ENCODE measurements at places on chromosomes 3 and 15.

GRCh38 chr3:81760215-81760614 lies 1.2 kb downstream of the GBE1 start:
- no peak for DNase-seq

GRCh38 chr15:59685737-59686297 lies 3.3 kb downstream of the BNIP2 start:
- DNase-seq = no peak

GRCh38 chr3:39065197-39065596 lies 13.4 kb downstream of the WDR48 start:
- DNase-seq = no peak

DNA sequence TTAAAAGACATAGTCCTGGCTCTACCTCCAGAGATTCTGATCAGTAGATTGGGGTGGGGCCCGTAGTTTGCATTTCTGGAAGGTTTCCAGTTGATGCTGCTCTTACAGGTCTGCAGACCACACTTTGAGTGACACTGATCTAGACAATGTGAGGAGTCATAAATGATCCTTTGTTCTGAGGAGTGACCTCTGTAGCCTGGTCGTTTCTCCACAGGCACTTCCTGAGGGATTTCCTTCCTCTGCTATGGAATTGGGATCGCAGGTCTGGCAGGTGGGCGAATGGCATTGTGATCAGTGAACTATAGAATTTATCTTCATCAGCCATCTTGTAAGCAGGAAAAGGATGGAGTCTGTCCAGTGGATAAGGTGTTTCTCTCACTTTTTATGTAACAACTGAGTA lies 5.5 kb downstream of the GFM1 start:
- DNase-seq = no peak

GRCh38 chr3:15804553-15805095 lies 6.8 kb upstream of the ANKRD28 start:
- no peak for DNase-seq

GRCh38 chr3:40793730-40794129 lies 269.0 kb downstream of the ZNF621 start:
- no peak for DNase-seq

GRCh38 chr3:60431599-60431958 lies 819.7 kb downstream of the FHIT start:
- DNase-seq = no peak

DNA sequence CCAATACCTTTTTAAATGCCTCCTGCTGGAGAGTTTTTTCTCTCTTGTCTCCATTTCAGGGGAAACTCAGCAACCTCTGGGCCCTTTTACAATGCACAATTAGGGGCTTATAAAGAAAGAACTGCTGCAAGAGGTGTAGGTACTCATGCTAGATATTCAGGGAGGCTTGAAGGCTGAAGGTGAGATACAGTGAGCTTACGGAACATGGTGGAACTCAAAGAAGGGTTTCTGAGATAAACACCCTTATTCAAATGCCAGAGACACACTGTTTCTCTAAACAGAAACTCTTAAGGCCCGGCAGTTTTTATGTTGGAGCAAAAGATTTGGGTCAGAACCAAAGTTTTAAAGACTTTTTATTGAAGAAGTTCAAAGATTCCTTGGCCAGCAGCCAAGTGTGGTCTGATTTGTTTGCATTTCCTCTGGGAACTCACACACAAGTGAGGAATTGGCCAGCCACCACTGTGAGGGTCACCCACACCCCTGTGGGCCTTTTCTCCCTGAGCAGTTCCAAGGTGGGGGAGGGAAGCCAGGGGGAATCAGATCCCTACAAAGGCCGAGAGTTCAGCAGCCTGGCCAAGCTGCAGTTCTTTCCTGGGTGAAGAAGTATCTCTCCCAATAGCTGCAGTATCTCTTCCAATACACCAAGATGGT lies 47.8 kb downstream of the TNFAIP8L3 start:
- DNase-seq = no peak

- DNase-seq = no peak
Observed at GRCh38 chr3:162632672-162633071, 1136.1 kb downstream of the OTOL1 start.

DNA sequence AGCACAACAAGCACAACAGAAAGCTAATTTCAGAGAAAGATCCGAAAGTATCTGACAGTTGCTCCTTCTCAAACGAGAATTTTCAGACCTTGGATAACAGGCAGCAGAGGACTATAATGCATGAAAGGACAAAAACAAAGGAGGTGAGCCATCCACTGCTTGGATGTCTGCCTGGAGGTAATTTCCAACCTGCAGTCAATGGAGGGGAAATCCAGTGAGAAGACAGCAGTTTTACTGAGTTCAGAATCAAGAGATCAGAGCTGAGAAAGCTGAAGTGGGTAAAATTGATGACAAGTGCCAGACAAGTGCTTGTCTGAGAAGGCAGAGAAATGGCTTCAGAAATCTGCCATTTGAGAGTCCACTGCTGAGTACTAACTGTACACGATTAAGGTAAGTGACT lies 22.1 kb downstream of the UBE3A start:
- DNase-seq = no peak

- DNase-seq = no peak
Observed at GRCh38 chr15:54564166-54564565, 585.9 kb downstream of the UNC13C start.

DNA sequence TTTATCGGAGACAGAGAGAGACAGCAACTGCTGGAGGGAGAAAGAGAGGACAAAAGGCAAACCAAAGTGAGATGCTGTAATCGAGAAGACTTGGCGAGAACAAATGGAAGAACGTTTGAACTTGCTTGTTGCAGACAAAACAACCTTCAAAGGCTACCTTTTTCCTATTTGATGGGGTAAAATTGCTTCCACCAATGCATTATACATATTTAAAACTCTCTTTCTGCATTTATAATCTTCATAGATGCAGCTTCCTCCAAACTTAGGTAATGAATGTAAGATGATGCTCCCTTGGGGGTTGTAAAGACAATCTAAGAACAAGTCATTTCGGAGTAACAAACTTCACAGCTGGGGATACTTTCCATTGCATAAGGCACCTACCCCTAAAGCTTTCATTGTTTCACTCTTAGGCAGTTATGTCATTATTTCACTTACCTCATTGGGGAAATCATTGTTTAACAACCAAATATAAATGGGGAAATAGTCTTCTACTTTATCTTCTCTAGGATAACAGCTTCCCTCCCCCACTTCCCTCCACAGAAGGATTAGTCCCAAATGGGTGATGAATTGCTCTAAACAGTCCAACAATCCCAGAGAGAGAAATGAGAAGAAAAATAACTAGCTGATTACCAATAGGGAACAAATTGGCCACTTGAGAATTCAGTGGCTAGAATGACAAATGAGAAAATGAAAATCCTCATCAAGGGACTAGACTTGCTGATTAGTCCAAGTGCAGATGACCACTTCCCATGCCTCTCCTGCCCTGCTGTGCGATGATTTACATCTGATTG lies 269.8 kb upstream of the ADAMTS9 start:
- DNase-seq = no peak

- DNase-seq = no peak
Observed at GRCh38 chr3:32153414-32154204, 47.2 kb downstream of the GPD1L start.

DNA sequence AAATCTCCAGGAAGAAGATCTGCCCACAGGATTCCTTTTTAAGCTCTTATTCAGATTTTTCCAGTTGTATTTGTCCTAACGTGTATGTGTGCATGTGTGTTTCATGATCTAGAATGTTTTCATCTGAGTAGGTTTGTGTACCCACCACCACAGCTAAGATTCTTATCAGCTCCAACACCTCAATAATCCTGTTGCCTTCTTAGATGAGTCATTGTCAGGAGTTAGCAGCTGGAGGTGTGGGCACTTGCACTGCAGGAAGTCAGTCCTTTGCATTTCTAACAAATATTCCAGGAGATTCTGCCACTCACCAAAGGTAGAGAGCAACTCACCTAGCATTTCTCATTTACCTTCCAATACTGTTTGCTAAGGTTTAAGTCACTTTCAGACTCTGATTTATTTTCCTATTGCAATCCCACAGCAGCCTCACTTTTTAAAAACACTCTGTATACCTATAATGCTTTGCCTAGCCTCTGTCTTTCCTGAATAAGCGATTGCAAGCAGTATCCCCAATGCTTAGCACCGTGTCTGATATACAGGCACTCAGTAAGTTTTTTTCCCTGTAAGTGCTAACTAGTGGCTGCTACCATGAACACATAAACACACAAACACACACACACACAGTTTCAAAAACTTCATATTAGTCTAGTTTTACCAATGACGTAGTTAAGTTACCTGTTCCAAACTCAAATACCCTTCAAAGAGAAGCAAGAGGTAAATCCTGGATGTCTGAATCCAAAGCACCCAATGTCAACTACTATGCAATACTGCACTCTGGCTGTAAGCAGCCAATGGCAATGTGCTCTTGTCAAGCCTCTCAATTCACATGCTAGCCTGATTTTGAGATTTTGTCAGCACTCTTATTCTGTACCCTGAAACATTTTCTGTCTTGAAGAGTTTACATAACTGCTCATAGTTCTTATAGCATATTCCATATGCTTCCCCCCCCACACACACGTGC lies 713.5 kb upstream of the LMCD1 start:
- DNase-seq = no peak

DNA sequence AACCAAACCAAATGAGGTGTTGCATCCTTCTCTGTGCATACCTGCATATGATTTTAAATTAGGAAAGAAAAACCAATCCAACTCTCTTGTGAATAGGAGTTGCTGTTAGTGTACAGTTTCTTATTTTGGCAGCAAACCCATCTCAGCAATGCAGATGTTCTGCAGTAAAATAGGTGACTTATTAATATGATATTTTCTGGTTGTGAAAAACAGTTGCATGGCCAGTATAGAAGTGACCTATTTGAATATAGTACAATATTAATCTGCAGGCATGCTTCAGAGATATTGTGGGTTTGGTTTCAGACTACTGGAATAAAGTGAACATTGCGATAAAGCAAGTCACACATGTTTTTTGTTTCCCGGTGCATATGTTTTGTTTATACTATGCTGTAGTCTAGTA lies 42.2 kb downstream of the AKAP13 start:
- no peak for DNase-seq

- DNase-seq = no peak
Observed at GRCh38 chr3:14791343-14791945, 27.3 kb upstream of the FGD5 start.

- no peak for DNase-seq
Observed at GRCh38 chr3:58198804-58199203, 12.0 kb downstream of the DNASE1L3 start.

- DNase-seq = no peak
Observed at GRCh38 chr15:24862726-24863521, 91.9 kb upstream of the SNRPN start.

- DNase-seq = no peak
Observed at GRCh38 chr3:116470605-116471197, 25.4 kb upstream of the LSAMP start.

DNA sequence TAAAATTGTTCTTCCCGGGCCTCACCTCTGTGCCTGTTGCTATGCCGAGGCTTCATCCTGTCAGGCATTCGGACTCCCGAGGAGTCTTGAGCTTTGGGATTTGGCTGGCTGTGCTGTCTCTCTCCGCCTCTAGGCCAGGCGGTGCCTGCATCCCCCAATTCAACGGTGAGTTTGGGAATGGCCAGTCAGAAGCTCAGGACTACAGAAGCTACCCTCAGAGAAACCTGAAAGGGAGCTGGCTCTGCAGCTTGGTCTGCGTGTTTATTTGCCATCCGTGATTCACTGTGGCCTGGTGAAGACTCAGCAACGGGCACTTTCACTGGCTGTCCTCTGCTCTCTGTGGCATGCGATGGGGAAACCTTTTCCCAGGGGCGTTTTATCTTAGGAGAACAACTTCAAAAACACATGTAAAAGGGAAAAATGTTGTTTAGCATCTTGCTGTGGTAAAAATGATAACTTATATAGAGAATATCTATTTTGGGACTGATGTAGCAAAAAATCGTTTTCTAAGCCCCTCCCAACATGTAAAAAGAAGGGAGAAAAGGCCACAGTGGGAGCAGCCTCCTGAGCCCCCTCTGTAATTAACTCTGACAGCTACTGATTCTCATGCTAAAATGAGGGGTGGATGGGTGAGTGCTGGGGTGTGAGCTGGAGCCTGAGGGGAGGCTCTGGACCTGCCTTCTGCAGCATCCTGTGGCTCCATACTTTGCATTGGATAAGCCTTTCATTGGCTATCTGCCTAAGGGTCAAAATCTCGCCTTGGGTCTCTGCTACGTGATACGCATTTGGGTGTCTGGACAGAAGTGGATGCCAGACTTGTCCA lies 103.4 kb upstream of the KLHL25 start:
- no peak for DNase-seq

DNA sequence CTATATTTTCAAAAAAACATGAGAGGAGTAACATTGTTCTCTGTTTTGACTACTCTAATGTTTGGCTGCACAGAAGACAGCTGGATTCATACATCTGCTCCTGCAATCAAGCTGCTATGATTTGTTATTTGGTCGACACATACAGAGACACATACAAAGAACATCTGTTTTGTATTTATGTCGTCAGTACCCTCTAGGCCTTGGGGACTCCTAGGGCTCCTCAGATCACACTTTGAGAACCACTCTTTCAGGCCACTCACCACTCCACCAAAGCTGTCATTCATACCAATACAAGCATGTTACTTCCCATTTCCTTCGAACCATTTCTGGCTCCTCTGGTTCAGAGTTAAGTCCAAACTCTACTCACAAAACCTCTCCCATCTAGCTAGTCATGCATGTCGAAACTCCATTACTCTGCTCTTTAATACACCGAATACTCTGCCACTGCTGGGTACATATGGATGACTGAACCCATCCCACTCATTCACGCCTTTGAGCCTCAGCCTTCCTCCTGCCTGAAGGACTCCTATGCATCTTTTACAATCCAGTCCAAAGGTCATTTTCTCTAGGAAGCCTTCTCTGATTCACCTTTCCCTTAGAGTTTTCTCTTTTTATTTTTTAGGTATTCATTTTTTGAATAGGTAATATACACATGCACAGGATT lies 102.9 kb upstream of the ARHGEF3 start:
- no peak for DNase-seq

DNA sequence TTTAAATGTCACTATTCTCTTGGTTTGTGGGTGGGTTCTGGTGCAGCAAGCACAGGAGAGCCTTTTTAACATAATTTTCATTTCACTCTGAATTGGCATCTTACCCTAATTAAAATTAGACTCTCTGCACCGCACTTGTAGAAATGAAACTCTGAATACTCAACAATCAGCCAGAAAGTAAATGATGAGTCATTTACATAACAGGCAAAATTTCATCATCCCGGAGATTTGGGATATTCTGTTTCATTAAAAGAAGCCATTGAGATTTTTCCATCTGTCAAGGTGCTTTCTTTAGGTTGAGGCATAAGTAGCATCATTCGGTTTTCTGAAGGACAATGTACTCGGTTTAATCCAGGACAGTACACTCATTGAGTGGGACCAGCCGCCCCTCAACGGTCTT lies 111.0 kb downstream of the RFTN1 start:
- no peak for DNase-seq

DNA sequence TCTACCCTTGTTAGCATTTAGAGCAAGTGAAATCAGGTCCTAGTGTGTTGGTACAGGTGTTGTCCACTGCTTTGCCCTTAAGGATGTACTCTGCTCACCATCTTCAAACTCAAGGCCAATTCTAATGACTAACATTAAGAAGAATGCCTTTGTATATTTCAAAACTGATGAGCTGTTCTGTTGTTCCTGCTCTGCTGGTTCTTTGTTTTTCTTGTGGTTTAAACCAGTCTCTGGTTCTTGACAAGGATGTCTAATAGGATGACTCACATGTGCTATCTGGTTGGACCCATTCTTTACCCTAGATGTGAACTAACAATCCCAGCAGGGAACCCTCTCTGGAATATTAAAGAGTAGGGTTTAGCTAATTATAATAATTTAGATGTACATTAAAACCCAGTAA lies 17.3 kb downstream of the ABHD5 start:
- no peak for DNase-seq

Measured in renal cortex interstitium (tissue), 15 donors.